ENCODE measurements at places on chromosomes 11 and 22.
A peak's percentile ranks its signal among the peaks of the same experiment; 100 is the strongest.

DNA sequence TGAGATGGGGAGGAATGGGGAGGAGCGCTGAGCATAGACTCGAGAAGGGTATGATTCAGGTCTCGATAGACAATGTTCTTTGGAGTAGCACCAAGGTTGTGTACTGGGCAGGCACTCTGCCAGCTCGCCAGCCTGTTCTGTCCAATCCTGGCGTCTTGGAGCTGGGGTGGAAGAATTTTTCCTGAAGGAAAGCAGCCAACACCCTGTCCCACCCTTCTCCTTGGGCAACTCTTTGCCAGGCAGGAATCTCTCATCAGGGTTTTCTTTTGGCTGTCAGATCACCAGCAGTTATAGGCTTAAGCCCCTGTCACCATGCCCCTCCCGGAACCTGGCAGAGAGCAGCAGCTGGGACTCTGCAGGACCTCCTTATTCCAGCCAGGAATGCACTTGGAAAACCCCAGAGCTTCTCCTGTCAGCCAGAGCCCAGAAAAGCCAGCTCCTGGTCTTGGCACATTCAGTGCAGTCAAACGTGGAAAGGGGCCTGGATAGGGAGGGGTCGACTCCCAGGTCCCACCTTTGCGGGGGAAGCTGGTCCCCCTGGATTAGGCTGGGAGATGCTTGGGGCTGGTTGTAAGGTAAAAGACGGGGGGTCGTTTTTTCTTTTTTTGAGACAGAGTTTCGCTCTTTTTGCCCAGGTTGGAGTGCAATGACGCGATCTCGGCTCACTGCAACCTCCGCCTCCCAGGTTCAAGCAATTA, 14.4 kb upstream of the SPTBN2 start:
- DNase-seq = no peak

- DNase-seq = no peak
These were observed 12.0 kb upstream of the RBX1 start for GRCh38 chr22:40939202-40939601.

GRCh38 chr11:2515401-2516275, 70.8 kb downstream of the KCNQ1 start:
- DNase-seq = no peak

DNA sequence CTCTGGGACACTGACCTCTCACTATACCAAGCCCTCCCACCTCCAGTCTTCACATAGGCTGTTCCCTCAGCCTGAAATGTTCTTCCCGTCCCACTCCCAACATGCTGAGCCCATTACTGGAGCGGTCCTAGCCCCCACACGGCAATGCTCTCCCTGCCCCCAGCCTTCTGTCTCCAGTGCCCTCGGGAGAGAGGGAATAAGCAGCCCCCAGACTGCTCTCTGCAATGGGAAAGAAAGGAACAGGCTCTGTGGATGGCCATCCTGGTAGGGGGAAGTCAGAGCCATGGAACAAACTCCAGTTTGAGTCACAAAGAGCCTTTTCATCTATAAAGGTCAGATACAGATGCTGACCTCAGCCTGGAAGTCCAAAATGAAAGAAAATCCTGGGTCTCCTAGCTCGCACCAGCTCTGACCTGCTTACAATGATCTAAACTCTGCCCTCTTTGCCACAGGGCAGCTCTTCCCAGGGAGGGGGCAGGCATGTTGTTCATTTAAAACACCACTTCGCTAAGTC, 62.6 kb downstream of the FLRT1 start:
- no peak for DNase-seq

GRCh38 chr11:66607126-66607834, 9.2 kb upstream of the RBM14 start:
- DNase-seq = peak; percentile 25

- no peak for DNase-seq
These were observed 36.8 kb upstream of the OR5P2 start for GRCh38 chr11:7833527-7833926.

- DNase-seq = no peak
These were observed 1.6 kb downstream of the NPAT start for GRCh38 chr11:108220721-108221336.

DNA sequence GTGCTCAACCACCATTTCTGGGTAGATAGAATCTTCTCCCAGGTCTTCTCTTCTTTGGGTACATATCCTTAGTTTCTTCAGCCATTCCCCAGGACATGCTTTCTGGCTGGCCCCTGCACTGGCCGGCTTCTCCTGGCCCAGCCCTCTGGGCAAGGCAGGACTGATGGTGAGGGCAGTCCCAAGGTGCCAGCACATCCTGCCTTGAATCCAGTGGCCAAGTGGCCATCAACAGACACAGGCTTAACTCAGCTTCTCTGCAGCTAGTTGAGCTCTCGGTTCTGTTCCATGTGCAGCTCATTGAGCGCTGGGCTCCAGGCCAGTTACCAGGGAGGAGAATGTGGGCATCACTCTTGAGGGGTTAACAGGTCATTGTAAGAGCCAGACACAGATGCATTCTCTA, 17.6 kb downstream of the SMIM38 start:
- no peak for DNase-seq

DNA sequence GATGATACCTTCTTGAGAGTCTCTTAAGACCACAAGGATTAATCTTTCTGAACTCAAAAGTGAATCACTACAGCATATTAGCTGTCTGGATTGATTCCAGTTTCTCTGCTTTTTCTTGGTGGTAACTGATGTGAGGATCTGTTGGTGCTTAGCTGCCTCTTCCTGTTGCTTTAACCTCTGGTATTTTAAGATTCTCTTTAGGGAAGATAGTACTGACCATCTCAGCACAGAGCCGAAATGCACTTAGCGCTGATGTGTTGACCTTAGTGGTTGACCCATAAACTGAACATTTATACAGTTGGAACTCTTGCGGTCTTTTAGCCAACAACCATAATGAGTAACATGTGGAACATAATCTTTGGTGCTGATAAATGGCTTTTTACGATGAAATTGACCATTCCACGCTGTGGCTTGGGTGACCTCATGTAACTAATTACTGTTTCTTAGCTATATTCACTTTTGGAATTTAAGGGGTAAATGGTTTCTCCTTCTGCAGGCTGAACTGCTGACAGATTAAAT, 33.7 kb downstream of the APLP2 start:
- DNase-seq = peak; percentile 85

GRCh38 chr11:3162410-3163240, 2.5 kb downstream of the OSBPL5 start:
- no peak for DNase-seq

DNA sequence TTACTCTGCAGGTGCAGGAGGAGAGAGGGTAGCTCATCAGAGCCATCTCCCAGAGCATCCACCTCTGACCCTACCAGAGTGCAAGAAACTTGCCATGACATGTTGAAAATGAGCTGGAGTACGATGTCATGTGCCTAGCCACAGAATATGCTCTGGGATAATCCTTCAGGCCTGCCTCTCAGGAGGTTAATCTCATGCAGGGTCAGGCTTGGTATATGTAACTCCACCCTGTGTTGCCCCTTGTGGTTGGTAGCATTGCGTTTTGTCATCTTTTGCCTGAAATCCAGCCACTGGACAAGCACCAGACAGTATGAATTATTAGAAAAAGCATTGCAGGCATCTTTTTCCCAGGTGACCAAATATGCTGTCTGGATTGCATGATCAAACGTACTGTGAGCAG, 36.2 kb downstream of the CNTF start:
- no peak for DNase-seq

DNA sequence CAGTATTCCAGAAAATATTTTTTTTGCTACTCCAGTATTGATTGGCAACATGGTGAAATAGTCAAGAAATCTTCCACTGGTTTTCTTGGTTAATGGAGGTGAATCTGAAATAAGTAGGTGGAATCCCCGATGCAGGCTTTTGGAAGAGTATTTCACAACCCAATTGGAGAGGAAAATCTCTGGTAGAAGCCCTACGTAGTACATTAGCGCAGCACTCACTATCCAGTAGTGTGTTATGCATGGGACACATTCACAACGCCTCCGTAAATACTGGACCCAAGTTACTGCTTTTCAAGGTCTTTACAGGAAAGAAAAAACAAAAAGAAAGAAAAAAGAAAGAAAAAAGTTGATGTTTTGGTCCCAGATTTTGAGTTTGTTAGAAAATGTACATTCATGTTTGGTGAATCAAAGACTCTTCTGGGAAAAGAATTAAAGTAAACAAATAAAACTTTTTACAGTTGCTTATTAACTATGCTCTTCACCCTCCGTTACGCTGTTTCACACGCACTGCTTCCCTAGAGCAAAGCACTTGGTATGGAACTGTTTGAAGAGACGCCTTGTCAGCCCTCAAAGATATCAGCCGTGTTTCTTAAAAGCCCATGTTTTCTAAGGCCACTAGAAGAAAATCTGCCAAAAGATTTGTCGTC, 170.4 kb upstream of the CTSC start:
- DNase-seq = no peak

- DNase-seq = no peak
These were observed 67.3 kb upstream of the CSNK2A3 start for GRCh38 chr11:11420191-11420898.
